SHP77 (cell line): ENCODE measurements at places on chromosomes 7 and 10.

- no peak for DNase-seq
Observed at GRCh38 chr10:31605861-31606525, 287.0 kb downstream of the ZEB1 start.

- DNase-seq = no peak
Observed at GRCh38 chr7:155807065-155807671, 5.1 kb downstream of the SHH start.

DNA sequence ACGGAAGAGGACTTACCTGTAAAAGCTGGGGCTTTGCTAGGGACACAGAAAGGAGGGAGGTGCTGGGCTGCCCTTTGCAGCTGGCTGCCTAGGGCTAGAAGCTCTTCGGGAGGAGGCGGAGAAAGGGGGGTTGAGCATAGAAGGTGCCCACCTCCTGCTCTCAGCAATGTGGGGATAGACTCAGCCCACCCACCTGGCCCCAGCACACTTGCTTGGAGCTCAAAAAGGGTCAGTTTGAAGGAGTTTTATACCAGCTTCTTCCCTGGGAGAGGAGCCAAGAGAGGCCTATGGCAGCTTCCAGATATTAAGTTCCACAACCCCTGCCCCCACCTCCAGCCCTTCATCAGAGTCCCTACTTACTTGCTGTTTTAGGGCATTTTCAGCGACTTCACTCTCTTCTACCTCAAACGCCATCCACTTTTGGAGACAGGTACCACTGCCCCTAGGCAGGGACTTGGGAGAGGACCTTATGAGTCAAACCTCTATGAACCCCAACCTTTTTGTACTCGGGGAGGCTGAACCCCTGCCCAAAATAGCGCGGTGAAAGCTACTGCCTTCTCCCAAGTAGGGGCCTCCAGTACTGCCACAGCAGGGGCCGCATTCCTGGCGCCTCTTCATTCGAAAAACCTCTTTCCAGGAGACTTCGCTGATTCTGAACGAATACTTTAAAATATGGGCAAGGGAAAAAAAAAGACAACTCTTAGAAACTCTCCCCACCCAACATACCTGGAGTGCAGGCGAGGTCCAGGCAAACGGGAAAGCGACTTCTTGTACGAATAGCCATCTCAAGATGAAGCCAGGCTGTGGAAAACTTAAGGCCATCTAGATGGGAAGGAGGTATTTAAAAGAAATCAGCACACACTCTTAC, 1.2 kb upstream of the EVX1 start:
- DNase-seq = no peak

GRCh38 chr10:32376097-32376496, 29.1 kb upstream of the EPC1 start:
- DNase-seq = no peak

- DNase-seq = peak; percentile 25
Observed at GRCh38 chr7:33395340-33395739, 266.0 kb downstream of the BBS9 start.

DNA sequence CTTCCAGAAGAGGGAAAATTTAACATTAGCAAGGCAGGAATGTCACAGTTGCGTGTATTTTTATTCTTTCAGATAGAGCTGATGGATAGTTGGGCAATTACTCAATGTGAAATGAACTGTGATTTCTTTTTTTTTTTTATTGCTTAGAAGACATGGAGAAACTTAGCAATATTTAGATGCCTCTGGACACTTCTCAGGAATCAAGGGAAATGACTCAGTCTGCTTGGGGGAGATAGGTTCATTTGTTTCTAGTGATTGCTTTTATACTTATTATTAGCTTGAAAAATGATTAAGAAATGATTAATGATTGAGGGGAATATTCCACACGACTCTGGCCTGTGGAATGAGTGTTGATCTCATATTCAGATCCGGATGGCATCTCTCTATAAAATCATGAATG, 33.1 kb upstream of the TBX20 start:
- DNase-seq = no peak

- peak; percentile 13 for DNase-seq
Observed at GRCh38 chr10:31697271-31698180, 231.1 kb downstream of the ARHGAP12 start.

DNA sequence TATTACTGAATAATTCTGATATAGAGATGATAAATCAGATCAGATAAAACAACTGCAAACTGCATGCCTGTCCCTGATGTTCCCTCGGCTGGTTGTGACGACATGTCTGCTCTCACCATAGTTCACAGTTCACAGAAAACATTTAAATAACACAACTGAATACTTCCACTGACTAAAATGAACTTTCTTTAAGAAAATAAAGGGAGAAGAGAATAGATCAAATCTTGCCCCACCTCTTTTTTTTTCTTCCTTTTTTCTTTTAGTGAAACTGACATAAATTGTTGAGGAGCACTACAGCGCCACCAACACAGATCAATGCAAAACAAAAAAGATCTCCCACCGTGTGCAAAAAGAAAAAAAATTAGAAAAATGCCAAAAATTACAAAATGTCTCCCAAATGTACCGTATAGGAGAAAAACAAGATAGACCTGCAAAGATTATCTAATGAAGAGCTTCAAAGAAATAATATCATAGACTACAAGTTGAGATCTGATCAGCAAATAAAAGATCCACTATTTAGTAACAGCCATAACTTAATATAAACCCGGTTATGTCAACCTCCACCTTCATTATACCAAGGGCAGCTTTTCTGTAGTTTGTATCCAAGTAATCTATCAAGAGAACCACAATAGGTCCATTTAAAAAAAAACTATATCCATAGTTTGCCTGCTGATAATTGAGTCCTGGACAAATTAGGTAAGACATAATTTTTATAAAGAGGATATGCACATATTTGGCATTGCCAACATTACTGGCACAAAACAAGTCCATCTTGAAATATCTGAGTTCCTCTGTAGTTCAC, 30.7 kb upstream of the EPC1 start:
- peak; percentile 41 for DNase-seq

- DNase-seq = peak; percentile 84
Observed at GRCh38 chr10:97468162-97468561, 22.2 kb downstream of the ZDHHC16 start.

GRCh38 chr7:134327896-134328295, 11.2 kb upstream of the SLC35B4 start:
- DNase-seq = peak; percentile 36

DNA sequence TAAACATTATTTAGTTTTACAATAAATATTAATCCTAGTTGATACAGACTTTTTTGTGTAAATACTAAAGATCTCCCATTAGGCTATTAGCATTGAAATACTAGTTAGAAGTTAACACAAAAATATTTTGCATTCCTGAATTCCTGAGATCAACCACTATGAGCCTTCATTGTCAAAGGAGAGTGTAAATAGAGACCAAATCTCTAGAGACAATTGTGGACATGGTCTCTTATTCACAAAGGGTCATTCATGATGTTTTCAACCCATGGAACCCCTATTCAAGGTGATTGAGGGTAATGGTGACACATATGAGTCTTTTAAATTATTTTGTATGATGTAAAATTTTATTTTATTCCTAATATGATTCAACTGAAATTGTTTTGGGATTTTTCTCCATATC, 1454.8 kb upstream of the LRRTM3 start:
- DNase-seq = no peak

DNA sequence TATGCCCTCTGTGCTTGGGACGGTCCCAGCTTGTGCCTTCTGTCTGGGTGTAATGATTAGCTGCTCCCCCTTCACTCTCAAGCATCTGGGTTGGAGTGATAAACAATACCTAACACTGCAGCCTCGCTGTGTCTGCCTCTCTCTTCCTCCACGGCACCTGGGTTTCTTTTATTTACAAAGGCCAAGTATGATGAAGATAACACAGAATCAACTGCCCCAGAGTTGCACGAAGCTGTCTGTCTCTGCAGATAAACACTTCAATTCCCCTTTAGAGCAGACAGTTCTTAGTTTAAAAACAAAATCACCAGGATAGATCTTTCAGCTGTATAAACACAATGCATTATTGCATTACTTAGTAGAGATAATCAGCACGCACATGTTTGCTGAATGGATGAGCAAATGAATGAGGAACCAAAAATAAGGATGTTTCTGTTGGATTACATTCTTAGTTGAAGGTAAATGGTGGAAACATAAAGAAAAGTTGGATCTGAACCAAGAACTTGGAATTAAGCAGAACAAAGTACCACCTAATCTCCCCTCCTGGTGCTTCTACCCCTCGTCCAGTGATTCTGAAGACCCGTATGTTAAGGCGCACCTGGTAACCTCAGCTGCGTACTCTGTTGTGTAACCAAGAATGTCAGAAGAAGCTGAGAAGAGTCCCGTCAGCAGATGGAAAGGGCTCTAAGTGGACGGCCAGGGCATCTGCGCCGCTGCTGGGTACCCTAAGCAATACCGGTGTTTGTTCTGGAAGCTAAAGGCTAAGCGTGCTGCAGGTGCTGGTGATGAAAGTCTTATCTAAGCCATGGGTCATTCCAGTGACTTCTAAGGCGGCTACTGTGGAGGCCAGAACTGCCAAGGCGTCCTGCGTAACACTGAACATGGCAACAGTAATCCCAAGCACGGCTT, 26.6 kb downstream of the INSIG1 start:
- DNase-seq = no peak

- DNase-seq = no peak
Observed at GRCh38 chr7:36277249-36277542, 112.5 kb upstream of the ANLN start.

DNA sequence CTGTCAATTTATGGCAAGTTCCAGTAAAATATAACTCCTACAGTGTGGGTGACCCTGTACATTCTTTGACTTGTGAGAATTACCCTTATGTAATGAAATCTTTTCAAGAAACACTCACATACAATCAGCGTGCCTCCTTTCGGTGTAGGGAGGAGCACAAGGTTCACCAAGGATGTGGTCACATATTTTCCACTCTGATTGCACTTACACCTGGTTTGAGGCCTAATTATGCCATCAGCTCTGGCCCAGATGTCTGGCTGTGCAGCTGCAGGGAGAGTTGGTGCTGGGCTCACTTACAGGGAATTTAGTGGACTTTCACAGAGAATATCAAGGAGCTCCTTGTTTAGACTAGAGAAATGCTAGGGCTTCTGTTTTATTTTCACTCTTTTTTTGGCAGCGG, 146.0 kb upstream of the STEAP4 start:
- no peak for DNase-seq

DNA sequence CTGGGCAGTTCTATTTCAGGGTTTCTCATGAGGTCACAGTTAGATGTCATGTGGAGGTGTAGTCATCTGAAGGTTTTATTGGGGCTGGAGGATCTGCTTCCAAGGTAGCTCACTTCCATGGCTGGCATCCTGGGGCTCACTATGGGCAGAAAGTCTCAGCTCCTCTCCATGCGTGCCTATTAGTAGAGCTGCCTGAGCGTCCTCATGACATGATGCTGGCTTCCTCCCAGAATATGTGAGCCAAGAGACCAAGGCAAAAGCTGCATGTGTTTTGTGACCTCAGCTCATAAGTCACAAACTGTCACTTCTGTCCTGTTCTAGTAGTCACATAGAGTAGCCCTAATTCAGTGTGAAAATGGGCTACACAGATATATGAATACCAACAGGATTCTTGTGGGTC, 524.4 kb downstream of the SUGCT start:
- no peak for DNase-seq

DNA sequence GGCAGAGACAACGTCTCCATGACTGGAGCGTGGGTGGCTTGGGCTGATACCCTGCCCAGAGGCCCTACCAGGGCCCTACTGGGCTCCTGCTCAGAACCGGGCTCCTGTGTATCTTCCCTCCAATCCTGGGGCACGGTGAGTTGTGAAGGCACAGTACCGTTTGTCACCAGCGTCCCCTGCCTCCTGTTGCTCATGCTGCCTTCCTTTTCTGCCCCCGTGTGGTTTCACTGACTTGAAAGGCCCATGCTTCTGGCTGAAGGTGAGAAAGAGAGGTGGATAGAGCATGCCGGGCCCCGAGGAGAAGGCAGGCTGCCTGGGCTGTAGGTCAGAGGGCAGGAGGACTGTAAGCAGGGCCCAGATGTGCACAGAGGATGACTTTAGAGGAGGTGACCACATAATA, 9.1 kb upstream of the DMBT1 start:
- DNase-seq = no peak

DNA sequence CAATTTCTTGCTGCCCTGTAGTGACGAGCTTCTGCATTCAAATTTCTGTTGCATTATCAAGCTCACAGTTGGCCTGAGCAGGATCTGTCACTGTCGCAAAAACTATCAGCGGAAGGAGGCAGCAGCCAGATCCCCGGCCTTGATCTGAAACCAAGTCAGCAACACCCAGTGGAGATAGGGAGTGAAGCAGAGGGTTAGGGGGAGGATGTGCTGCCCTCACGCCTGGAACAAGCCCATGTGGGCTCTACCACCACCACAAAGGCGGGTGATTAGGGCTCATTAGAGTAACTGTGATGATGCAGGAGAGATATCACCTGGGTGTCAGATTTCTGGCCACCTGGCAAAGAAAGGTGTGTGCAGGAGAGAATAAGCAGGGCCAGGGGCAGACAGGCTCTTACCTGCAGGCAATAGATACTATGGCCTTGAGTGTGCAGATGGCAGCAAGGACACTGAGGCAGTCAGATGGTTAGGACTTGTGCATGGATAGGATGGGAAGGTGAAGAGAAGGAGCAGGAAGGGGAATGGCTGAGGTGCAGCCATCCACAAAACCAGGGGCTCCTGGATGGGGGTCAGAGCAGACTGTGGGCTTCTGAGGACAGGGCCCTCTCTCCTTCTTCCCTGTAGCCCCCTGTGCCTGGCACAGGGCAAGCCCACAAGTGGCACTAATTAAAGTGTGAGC, 417.3 kb downstream of the RPS24 start:
- DNase-seq = no peak

DNA sequence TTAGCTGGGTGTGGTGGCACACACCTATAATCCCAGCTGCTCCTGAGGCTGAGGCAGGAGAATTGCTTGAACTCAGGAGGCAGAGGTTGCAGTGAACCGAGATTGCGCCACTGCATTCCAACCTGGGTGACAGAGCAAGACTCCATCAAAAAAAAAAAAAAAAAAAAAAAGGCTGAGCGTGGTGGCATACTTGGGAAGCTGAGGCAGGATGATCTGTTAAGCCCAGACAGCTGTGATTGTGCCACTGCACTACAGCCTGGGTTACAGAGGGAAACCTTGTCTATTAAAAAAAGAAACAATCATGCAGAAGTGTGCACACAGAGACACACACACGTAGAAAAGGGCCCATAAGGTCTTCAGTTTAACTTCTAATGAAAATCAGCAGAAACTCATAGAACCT, 150.6 kb downstream of the TPST1 start:
- DNase-seq = no peak

DNA sequence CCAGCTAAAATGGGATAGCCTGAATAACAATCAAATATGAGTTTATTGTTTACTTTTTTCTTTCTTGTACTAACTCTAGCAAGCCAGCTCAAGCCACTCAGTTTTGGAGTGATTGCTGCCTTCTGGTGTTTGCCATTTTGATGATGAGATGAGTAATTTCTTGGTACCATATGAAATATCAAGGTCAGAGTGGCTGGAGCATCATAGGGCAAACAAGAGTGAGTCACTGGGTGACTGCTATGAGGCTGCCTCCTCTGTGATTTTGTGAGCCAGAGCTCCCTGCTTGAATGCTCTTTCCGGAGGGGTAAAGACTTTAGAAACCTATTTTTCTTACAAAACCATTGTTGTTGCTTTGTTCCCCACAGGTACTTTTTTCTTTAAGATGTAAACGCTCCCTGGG, 295.6 kb downstream of the PRKG1 start:
- DNase-seq = no peak
